Mesothelial cell of epicardium (in vitro differentiated cells): ENCODE measurements at places on chromosomes 6 and 20. TPM values are rescaled to one million over a fixed set of nuclear protein-coding genes. Genes with fewer than 3 reads are reported as not detected.

NKAPL gene
- not detected in 3 replicates for total RNA-seq

DNA sequence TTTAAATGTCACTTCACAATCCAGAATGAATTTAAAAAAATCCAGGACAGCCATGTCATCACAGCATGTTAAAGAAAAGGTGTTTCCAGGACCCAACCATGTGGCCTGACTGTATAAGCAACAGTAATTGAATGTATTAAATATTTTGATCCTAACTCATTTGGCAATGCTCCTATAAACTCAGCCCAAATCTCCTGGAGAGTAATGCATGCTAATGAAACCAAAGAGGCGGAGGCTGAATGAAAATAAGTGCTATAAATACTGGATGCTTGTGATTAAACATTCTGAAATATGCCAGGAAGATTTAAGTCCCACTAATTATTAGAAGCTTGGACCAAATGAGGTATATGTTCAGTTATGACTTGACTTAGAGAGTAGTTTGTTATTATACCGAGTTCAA is 486.8 kb downstream of the FRK start:
- no peak for DNase-seq

DNA sequence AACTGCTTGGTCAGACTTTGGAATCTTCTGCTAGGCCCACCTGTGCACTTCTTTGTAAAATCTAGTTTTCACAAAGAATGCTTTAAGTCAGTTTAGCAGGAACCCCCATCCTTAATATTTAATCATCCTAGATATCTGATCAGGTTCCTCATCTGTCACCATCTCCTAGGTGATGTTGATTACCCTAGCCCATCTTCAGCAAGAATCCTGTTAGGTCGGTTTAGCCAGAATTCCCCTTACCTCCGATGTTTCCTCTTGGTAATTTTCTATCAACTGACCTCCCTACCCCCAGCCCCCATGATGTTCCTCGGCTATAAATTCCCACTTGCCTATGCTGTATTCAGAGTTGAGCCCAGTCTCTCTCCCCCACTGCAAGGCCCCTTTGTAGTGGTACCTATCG is 2.7 kb upstream of the ZNF341 start:
- DNase-seq, result no peak

BMP6 gene
- total RNA-seq, result 3.5 to 4.2 TPM (median 3.6 TPM) in 3 replicates

GRCh38 chr6:166008441-166009369 is 158.9 kb downstream of the TBXT start:
- no peak for DNase-seq

DNA sequence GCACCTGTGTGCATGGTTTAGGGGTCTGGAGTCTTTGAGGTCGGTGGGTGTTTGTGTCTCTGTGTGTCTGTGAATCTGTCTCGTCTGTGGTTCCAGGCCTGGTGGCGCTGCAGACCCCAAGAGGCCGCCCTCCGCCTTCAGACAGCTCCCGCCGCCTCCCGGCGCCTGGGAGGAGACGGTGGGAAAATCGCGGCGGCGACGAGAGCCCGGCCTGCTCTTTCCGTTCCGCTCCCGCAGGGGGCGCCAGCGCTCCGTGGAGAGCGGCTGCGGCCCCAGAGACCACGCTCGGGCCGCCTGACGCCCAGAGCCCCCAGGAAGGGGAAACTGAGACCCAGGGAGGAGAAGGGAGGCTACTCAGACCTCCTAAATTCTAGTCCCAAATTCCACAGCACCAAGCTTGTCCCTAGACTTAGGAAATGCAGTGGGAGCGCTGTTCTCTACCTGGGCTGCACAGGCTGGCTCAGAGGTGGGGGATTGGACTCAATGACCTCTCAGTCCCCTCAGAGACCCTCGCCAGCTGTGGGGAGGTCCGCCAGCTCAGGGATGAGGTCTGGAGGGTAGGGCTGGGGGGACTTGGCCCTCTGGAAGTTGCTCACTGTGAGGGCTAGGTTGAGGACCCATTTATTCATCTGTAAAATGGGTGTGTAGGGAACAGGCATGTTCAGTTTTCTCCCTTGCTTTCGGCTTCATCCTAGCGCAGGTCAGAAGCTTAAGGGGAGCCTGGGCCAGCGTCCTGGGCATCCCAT is 36.9 kb upstream of the BLCAP start:
- DNase-seq, result peak; percentile 61

- no peak for DNase-seq
Measured at GRCh38 chr20:5020760-5021159, 19.4 kb upstream of the SLC23A2 start.

DNA sequence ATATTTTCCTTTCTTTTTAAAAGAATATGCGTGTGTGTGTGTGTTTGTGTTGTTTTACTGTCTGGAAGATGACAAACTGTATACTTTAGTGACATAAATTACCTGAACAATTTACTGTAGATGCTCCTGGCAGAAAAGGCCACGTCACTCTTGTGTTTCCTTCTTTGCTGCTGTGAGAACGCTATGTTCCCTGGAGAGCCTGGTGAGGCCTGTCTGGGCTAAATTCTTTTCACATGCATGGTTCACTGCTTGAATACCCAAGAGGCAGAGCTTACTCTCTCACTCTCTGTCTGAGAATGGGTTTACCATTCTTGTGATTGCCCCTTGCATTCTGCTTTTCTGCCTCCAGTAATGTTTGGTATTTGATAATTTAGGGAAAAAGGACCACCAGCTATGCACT is 64.3 kb downstream of the EDN1 start:
- DNase-seq, result no peak

EPHA7 gene
- 11.3 to 12.4 TPM (median 11.7 TPM) in 3 replicates for total RNA-seq

GRCh38 chr6:156062091-156062563 is 606.5 kb upstream of the NOX3 start:
- no peak for DNase-seq

GRCh38 chr6:33708516-33709204 is 2.8 kb downstream of the UQCC2 start:
- DNase-seq, result no peak

- no peak for DNase-seq
Measured at GRCh38 chr20:7728338-7728737, 211.9 kb downstream of the HAO1 start.

DNAH8 gene
- 0.02 to 0.25 TPM in 2 of 3 replicates, not detected in the other for total RNA-seq

DNA sequence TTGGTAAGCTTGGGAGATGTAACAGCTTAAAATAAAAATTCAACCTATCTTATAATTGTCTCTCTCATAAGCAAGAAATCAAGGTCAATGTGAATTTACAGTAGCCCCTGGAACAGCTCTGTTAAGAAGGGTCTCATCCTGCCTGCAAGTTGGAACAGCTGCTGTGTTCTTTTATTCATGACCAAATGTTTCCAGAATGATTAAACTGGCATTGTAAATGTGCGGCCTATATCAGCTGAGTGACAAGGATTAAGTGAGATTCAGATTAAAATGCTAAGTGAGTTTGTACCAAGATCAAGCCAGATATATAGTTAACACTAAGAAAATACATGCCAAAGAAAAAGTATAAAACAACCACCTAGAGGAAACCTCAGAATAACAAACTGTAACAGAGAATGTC is 45.3 kb upstream of the NRSN1 start:
- DNase-seq, result no peak

DNA sequence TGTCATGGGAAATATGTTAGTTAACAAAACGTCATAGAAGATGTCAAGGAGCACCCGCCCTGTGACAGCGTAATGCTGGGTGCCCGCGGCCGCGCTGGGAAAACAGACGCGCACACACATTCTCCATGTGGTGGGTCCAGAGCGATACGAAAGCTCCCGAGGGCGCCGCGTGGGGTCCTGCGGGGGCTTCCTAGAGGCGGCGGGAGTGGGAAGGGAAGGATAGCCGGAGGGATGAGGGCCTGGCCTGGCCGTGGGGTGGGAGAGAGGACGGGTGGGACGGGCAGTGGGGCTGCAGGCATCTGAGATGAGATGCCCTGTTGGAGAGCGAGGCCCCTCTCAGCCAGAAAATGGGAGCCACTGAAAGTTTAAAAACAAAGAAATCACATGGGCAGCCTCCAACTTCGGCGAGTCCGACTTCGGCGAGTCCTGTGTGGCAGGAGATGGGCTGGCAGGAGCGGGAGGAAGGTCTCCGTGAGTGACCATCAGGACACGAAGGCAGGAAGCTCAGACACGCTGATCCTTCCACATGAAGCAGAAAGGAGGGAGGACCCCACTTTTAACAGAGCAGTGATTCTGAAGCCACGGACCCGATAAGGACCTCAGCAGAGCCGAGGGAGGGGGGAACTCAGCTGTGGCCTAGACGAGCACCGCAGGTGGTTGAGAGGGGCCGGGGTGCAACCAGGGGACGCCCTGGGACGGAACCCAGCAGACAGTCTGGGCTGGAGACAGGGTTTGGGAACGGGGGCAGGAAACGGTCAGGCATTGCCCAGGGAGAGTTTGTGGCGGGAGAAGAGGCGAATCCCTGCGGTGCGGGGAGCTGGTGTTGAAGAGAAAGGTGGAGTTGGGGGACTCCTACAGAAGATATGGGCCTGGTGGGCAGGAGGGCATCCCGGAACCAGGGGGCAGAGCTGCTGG is 114.1 kb upstream of the FRMD1 start:
- no peak for DNase-seq

CCN2 gene
- 683 to 766 TPM (median 697 TPM) in 3 replicates for total RNA-seq

- DNase-seq, result no peak
Measured at GRCh38 chr20:54556406-54556805, 81.0 kb downstream of the DOK5 start.

- DNase-seq, result no peak
Measured at GRCh38 chr20:39214828-39215227, 252.7 kb downstream of the DHX35 start.

NKX2-4 gene
- not detected in 3 replicates for total RNA-seq

DNA sequence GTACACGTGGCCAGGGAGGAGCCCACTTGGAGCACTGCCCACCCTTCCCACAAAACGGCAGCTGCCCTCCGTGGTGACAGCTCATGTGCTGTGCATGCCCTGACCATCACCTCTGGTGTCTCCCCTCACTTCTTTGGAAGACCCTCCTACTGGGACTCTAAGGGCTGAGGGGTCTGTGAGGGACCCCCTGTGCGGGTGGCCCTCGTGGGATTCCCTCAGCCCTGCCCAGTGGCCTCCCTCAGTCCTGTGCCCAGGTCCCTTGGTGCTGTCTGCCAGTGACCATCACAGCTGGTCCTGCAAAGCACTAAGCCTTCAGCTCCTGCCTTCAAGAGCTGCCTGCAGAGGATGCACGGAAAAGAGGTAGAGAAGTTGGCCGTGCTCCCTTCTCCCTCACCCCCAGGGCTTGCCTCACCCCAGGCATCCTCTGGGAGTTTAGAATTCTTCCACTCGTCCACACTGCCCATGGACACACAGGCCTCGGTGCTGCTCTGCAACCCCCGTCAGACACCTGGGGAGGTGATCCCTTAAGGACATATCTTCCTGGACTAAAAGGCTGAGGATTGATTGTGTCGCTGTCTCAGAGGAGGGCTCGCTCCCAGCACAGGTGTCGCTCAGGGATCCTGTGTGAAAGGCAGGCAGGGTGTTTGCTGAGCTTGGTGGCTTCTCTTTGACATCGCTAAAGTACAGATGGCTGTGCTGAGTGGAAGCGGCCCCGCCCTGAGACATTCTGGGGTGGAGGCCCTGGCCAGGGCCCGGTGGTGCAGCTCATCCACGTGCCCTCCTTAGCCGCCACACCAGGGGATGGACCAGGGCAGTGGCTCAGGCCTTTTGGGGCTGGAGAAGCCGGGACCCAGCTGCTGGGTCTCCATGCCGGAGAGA is 119.5 kb upstream of the FRMD1 start:
- no peak for DNase-seq

DNA sequence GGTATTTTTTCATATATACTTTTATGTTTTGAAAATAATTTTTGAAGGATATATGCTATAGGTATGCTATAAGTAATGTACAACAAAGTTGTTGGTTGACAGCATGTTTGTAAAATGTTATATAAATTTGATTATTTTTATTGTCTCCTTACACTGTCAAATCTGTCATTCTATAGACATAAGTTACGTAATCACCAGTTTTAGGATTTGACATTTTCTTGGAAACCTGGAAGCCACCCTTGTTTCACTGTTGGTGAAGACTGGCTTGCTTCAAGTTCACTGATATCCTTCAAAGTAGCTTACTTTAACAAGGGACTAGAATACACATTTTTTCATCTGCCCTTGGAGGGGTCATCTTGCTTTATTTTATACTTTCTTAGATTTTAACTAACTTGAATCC is 1288.6 kb upstream of the EYS start:
- DNase-seq, result no peak

DNA sequence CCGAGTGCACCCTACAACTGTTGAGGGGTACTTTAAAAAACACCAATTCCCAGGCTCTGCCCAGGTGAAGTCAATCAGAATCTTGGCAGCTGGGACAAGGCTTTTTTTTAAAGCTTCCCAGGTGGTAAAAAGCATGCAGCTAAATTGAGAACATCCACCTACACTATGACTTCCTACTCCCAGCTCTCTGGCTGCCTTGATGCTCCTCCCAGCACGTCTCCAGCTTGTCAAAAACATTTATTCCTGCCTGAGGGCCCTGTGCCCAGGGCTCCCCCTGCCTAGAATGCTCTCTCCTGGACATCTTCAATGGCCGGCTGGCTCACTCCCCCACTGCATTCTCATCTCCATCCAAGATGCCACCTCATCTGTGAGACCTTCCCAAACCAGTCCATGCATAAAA is 9.9 kb downstream of the ZBTB24 start:
- no peak for DNase-seq

GRCh38 chr20:7691647-7692269 is 248.5 kb downstream of the HAO1 start:
- DNase-seq, result no peak

ARHGAP18 gene
- 8.1 to 10.5 TPM (median 10.2 TPM) in 3 replicates for total RNA-seq

DOK5 gene
- 3.3 to 3.7 TPM (median 3.7 TPM) in 3 replicates for total RNA-seq

DNA sequence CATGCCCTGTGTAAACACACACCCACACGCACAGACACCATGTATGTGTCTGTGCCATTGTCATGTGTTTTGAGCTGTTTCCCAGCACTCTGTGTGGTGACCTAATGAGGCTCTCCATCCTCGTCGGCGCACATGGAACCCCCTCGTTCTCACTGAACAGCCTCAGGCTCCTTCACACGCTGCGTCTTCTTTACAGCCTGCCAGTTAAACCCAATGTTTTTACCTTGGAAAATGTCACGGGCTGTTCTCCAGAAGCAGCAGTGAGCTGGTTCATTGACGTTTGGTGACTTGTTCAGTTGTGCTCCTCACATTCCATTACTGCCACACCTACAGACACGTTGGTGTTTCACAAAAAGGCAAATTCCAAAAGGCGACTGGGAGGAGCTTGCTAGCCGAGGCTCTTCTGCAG is 201.0 kb upstream of the FOXQ1 start:
- no peak for DNase-seq

DNA sequence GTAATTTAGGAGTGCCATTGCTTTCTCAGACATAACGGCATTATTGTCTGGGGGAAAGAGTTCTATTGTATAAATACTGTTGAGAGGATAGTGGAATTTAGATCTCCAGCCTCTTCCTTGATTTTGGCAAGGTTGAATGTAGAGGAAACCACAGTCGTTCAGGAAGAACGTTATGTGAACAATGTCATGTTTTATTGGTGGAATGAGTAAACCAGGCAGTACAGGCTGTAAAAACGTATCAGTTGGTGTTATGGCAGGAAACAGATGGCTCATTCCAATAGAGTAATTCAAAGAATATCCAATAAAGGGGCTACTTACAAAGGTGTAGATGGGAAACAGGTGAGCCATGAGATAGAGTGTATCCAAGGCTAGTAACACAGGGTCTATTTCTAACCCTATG is 123.6 kb upstream of the SLC35B3 start:
- DNase-seq, result no peak

C6orf58 gene
- total RNA-seq, result 0.18 to 0.51 TPM (median 0.38 TPM) in 3 replicates

TXLNB gene
- total RNA-seq, result 0.44 to 1.6 TPM (median 0.67 TPM) in 3 replicates

HLA-DPA1 gene
- 2.0 to 2.2 TPM (median 2.0 TPM) in 3 replicates for total RNA-seq

GRCh38 chr20:50584687-50585086 is 74.5 kb downstream of the PTPN1 start:
- no peak for DNase-seq
